Neural progenitor cell (in vitro differentiated cells): ENCODE measurements at places on chromosomes 13 and 19. TPM values are rescaled to one million over a fixed set of nuclear protein-coding genes. Genes with fewer than 3 reads are reported as not detected.

GRCh38 chr13:48873081-48873480 is 102.6 kb upstream of the FNDC3A start:
- no peak for DNase-seq

Gene KLK6
- not detected in 2 replicates for total RNA-seq

GRCh38 chr19:14826006-14826405 is 9.0 kb downstream of the OR7A5 start:
- DNase-seq, result no peak

DNA sequence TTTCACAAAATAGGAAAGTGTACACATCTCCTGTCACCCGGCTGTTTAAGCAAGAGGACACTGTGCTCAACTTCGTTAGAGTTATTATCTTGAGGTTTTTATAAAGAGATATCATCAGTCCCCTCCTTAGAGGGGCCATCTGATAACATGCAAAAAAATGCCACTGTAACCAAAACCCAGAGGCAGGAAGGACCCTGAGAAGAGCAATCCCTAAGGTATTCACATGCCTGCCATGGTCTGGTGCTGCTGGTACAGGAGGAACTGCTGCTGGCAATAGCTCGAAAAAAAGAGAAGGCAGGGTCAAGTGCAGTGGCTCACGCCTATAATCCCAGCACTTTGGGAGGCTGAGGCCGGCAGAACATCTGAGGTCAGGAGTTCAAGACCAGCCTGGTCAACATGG is 12.8 kb upstream of the CEACAM3 start:
- DNase-seq, result no peak

Gene KIR2DL1
- not detected in 2 replicates for total RNA-seq

- DNase-seq, result no peak
Measured at GRCh38 chr19:41206926-41207750, 11.9 kb upstream of the AXL start.

DNA sequence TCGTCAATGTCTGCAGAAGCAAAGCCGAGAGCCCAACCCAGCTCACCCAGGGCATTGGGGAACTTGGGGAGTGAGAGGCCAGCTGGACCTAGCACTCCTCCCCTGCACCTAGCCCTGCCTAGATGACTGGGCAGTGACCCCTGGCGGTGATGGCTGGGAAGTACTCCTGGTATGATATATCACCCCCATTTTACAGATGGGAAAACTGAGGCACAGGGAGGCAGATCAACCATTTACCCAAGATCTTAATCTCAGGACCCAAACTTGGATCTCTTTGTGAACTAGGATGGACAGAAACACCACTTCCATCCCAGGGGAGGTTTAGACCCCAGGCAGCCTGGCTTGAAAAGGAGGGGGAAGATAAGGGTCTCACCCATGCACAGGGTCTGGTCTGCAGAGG is 43.5 kb downstream of the CCL25 start:
- DNase-seq, result no peak

Gene PGLYRP2
- total RNA-seq, result not detected in 2 replicates

DNA sequence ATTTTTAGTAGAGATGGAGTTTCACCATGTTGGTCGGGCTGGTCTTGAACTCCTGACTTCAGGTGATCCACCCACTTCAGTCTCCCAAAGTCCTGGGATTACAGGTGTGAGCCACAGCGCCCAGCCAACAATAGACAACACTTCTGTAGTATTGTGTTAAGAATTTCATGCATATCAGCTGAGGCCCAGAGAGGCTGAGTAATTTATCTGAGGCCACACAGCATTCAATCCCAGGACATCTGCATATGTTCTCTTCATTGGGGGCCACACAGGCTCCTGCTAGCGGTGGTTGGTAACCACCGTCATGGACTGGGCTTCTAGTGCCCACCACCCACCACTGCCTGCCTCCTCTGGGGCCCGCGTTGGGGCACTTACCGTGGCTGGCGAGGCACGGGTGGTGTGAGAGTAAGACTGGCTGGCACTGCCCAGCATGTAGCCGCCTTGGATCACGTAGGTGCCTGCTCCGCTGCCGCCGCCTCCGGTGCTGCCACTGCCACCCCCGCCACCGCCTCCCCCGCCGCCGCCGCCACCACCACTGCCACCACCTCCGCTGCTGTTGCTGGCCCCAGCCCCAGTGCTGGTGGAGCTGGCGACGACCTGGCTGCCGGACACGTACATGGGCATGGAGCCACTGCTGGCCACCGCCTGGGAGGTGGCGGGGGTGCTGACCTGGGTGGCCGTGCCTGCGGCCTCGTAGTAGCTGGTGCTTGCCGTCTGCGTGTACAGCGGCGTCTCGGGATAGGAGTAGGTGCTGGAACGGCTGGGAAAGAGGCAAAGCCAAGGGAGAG is 20.3 kb downstream of the DCAF15 start:
- DNase-seq, result no peak

Gene FFAR2
- total RNA-seq, result not detected in 2 replicates
